Caki2 (cell line): ENCODE measurements at places on chromosomes 1 and 21. TPM values are rescaled to one million over a fixed set of nuclear protein-coding genes. Genes with fewer than 3 reads are reported as not detected.

The TNNI3K gene
- not detected in 2 replicates for total RNA-seq

The CFH gene
- 2.8 and 5.7 TPM in 2 replicates for total RNA-seq

The PLEKHG5 gene
- total RNA-seq = 3.3 and 4.9 TPM in 2 replicates

The TCHHL1 gene
- total RNA-seq = not detected in 2 replicates

The PTAFR gene
- total RNA-seq = 0.07 and 0.55 TPM in 2 replicates

The CFAP141 gene
- not detected in 2 replicates for total RNA-seq

The GPR25 gene
- not detected in 2 replicates for total RNA-seq

The KCNH1 gene
- total RNA-seq = 1.4 and 2.0 TPM in 2 replicates

The SLC9C2 gene
- total RNA-seq = not detected in 2 replicates

The OR6K3 gene
- total RNA-seq = not detected in 2 replicates

The CFHR1 gene
- total RNA-seq = 1.0 TPM in 1 of 2 replicates, not detected in the other

The PLA2G4A gene
- 13.0 and 17.4 TPM in 2 replicates for total RNA-seq

The BCAR3 gene
- 30.3 and 37.5 TPM in 2 replicates for total RNA-seq

The ZYG11A gene
- 1.4 and 4.2 TPM in 2 replicates for total RNA-seq

The ITGB2 gene
- 11.9 and 12.5 TPM in 2 replicates for total RNA-seq

The OR2L8 gene
- not detected in 2 replicates for total RNA-seq

The SIM2 gene
- total RNA-seq = 0.27 TPM in 1 of 2 replicates, not detected in the other
